Kasumi-1 (cell line): ENCODE measurements at places on chromosomes 16 and 17.

- no peak for DNase-seq
Measured at GRCh38 chr17:47218896-47219430, 9.8 kb downstream of the MYL4 start.

DNA sequence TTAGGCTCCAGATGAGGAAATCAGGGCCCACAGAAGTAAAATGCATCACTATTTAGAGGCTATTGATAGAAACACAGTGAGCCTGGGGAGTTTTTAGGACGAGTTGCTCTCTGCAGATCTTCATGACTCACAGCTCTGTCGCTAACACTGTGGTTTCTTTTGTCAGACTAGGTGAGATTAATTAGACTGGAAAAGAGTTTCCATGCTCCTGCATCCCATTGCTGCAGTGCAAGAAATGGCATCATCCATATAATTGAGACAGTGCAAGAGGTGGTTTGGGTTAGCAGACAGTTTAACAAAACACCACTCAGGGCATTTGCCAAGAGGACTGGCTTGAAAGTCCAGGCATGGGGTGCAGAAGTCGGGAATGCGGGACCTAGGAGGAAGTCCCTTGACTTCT is 198.8 kb upstream of the CACNG5 start:
- peak; percentile 36 for DNase-seq

DNA sequence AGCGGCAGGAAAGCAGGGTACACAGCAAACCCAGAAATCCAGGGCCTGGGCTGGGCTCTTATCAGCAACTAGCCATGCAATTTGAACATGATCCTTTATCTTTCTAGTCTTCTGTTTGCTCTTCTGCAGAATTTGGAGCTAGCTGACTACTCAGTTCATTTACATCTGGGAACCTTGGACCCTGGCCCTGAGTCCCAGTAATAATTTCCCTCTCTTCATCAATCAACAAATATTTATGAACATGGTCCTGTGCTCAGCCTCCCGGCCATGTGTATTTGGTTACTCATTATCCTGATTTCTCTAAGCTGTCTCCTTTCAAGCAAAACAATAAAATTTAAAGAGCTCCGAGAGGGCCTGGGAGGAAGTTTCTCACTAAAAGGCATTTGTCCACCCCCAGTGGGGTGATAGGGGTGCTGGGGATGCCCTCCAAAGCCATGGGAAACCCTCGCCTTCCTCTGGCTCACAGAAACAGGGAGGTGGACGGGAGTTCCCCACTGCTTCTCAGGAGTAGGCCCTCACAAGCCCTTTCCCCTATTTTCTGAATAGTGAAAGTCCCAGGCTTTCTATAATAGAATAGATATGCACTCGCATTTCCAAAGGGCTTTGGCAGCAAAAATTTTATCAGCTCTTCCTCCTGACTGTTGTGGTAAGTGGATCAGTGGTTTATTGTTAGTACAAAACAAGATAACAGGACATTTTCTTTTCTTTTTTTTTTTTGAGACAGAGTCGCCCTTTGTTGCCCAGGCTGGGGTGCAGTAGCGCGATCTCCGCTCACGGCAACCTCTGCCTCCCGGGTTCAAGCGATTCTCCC is 6.9 kb upstream of the WDR59 start:
- DNase-seq = no peak

GRCh38 chr17:61323909-61324868 is 75.5 kb upstream of the TBX2 start:
- no peak for DNase-seq

GRCh38 chr16:22296225-22297113 is 740 bp upstream of the POLR3E start:
- no peak for DNase-seq

DNA sequence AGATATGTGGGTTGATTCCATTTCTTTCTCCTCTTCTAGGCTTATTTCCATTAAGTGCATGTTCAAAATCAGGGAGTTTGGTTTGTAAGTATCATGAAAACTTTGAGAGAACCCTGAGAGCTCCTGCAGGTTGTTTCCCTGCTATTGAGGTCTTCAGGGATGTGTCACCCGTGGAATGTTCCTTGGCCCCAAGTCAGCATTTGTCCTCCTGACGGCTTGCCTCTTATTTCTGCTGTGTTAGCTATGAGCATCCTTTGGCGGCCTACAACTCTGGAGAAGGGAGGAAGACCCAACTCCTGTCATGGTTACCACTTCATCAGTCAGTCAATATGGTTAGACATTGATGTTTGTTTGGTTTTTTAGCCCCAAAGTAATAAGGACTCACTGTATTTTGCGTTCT is 180.8 kb downstream of the FTO start:
- no peak for DNase-seq

DNA sequence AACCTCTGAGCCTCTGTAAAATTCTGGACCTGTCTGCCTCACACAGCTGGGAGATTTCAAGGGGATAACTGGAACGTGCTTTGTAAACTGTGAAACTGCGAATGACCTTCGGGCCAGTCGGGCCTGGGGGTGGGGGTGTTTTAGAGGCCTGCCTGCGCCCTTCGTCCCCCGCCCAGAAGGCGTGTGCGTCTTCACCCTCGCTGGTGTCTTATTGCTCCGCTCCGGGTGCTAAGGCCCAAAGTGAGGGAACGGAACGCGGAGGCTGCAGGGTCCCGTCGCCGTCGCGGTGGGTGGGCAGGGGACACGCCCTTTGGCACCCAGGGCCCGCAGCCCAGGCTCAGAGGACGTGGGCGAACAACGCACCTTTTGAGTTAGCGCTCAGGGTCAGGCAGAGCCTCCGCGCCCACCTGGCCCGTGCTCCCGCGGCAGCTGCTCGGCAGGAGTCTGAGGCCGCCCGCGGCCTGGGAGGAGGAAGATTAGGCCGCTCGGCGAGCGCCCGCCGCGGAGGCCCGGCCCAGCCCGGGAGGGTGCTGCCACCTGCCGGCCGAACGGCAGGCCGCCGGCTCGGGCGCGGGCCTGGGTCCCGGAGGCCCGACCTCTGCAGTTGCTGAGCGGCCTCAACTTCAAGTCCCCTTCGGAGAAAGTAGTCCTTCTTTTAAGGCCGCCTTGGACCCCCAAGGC is 29.7 kb downstream of the DCAKD start:
- DNase-seq = peak; percentile 50

GRCh38 chr17:31598921-31599571 is 207.6 kb downstream of the RAB11FIP4 start:
- no peak for DNase-seq

DNA sequence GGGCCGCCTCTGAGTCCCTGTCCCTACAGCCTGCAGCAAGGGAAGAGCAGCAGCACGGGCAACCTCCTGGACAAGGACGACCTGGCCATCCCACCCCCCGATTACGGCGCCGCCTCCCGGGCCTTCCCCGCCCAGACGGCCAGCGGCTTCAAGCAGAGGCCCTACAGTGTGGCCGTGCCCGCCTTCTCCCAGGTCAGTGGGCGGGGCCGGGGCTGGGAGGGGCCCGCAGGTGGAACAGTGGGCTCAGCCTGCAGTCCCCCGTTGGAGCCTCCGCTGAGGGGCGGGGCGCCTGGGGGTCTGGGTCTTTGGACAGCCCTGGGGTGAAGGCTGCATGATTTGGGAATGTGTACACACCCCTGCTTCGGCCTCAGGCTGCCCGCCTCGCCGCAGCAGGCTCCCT is 58.6 kb upstream of the PVALEF start:
- DNase-seq = no peak

- no peak for DNase-seq
Measured at GRCh38 chr17:69729944-69730343, 315.4 kb downstream of the MAP2K6 start.

DNA sequence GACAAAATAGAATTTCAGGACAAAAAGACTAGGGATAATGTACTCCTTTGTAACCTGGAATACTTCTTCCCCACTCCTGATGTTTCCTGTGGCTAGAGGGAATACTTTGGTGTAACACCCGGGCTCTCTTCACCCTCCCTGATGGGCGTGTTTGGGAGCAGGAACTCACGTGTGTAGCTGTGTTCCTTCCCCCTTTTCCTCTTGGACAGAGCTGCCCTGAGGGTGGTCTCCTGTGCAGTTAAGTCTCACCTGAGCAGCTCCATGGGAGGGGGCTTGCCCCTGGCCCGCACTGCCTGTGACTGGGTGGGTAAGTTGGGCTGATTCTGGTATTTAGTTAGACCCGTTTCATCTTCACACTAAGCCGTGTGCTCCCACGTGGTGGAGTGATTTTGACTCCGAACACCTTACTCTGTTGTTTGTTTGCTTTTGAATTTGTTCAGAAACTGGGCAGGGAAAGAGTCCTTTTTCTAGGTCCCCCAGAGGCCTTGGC is 87.9 kb downstream of the OR1D5 start:
- DNase-seq = no peak

DNA sequence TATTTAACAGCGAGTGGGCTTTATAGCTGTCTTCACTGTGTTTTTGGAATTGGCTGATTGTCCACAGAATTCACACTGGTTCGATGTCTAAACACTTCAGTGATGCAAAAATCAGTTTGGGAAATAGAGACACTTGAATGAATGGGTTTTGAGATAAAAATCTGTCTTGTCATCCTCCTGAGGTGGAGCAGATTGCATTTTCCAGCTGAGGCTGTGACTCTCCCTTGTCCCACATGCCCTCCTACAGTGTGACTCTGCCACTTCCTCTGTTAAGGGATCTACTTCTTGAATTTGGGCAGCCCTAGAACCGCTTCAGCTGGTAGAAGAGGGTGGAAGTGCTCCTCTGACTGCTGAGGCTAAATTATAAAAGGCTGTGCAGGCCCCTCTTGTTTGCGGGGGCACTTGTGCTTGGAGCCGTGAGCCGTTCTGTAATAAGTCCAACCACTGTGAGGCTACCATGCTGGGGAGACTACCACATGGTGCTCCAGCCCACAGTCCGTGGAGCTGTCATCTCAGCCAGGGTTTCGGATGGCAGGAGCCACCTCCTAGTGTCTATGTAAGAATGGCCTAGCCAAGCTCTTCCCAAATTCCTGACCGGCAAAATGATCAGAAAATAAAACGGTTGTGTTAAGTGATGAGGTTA is 175.9 kb downstream of the SPECC1 start:
- peak; percentile 1 for DNase-seq

DNA sequence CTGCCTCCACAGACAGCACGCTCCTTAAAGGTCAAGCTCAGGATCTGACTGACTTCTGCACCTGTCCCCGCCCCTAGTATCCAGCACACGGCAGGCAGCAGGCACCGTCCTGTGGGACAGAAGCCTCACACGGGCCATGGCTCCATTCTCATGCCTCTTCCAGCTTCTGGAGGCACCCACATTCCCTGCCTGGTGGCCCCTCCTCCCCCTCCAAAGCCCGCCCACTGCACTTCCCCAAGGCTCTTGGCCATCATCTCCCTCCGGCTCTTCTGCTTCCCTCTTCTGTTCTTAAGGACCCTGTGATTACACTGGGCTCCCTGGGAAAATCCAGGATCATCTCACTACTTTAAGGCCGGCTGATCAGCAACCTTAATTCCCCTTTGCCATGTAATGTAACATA is 3.5 kb downstream of the CANT1 start:
- DNase-seq = no peak

GRCh38 chr16:10868596-10869469 is 8.2 kb upstream of the CIITA start:
- peak; percentile 72 for DNase-seq

DNA sequence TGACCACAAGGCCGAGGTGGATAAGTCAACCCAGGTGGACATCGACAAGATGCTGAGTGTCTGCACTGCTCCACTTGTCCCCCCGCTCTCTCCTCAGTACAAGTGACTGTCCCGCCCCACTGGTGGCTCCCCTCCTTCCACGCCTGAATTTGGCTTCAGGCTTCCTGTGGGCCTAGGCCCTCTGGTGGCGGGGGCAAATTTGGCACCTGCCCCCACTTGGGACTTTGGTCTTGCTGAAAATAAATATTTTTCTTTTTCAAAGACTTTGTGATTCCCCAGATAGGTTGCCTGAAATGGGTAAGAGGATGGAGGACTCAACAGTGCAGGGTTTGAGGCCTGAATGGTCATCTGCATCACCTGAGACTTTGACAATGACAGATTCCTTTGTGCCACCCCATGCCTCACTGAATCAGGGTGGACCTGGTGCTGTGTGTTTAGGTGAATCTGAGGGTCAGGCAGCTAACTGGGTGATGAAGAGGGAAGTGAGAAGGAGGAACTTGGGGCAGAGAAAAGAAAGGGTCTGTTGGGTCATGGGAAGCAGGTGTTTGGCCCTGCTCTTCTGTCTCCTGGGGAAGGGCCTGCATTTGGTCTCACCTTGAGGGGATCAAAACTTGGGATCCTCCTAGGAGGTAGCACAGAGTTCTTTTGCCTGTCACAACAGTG is 2.0 kb downstream of the C16orf86 start:
- DNase-seq = no peak

GRCh38 chr16:72362476-72362875 is 190.5 kb upstream of the PMFBP1 start:
- DNase-seq = no peak

- peak; percentile 70 for DNase-seq
Measured at GRCh38 chr17:40075201-40075941, 12.6 kb downstream of the THRA start.

DNA sequence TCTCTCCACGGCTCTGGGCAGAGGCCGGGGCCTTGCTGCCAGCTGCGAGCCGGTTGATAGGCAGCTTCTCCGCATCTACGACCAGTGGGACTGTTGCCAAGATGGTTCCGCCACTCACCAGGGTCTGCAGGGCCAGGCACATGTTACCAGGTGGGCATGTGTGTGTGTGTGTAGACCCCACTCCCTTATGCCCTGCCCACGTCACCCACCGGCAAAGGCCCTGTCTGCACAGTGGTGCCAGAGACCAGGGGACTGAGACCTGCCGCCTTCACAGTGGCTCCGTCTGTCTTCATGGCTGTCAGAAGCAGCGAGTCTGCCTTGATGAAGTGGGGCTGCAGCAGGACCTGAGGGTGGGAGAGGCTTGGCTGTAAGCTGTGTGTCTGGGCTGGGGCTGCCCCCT is 17.7 kb downstream of the SREBF1 start:
- no peak for DNase-seq

- peak; percentile 63 for DNase-seq
Measured at GRCh38 chr17:350706-351448, 1.7 kb downstream of the RPH3AL start.

GRCh38 chr16:29779474-29779873 is 1.4 kb downstream of the ZG16 start:
- DNase-seq = no peak

GRCh38 chr17:19766016-19766415 is 17.9 kb upstream of the ALDH3A1 start:
- DNase-seq = no peak

DNA sequence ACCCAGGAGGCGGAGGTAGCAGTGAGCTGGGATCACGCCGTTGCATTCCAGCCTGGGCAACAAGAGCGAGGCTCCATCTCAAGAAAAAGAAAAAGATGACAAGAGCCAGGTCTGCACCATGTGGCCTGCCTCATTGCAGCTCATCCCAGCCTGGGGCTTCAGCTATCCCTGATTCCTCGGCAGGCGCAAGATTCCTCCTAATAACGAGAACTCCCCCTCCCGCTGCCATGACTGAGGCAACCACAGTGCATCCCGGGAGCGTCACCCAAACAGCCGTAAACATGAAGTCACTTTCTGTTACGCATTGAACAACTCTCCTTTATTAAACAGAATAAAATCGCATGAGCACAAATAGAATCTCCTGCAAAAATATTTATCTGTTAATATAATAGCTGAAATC is 120.6 kb downstream of the MGAT5B start:
- DNase-seq = no peak
